ENCODE measurements at places on chromosomes 16 and 17. TPM values are rescaled to one million over a fixed set of nuclear protein-coding genes. Genes with fewer than 3 reads are reported as not detected.

DNA sequence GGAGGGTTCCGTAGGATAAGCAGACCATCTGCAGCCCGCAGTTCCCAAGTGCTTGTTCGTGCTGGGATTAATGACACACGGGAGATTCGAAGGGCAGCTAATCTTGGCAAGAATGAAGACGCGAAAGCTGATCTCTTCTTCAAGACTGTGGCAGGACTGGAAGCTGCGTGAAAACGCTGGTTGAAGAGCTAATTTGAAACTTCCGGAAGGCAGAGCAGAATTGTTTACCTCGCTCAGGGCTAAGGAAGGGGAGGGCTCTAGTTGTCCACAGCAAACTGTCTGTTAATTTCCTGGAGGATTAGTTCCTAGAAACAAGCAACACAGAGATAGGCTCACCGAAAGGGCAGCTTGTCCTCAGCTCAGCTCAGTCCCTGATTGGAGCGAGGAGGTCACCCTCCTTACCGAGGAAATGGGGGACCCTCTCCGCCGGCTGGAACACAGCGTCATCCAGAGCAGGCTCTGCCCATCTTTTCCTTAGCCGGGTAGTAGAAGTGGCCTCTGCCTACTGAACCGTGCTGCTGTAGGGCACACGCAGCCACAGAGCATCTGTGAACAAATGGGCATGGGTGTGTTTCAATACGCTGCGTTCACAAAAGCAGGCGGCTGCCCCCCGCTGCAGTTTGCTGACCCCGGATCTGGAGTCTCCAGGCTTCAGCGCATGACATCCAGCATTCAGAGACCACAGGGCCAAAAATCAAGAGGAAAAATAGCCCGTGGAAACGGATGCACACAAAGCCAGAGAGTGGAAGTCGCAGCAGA lies 16.7 kb upstream of the BAIAP2 start:
- peak; percentile 69 for DNase-seq

PRSS8 gene
- total RNA-seq, result not detected

- no peak for DNase-seq
Measured at GRCh38 chr17:76943202-76943601, 75.0 kb downstream of the MGAT5B start.

DNA sequence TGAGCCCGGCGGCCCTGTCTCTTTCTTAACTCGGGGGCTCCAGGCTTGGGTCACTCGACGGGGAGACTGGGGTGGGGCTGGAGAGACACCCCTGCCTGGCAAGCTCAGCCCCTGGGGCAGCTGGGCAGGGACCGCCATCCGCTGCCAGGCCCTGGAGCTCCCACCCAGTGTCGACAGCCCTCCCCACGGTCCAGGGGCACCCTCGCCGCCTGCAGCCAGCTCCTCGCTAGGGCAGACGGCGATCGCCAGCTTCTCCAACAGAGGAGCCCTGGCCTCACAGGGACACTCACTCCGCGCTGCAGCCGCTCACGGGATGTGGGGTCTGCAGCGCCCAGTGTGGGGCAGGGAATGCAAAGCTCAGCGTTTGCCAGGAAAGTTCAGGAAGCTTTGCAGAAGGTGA lies 16.0 kb upstream of the APRT start:
- DNase-seq, result no peak

DNA sequence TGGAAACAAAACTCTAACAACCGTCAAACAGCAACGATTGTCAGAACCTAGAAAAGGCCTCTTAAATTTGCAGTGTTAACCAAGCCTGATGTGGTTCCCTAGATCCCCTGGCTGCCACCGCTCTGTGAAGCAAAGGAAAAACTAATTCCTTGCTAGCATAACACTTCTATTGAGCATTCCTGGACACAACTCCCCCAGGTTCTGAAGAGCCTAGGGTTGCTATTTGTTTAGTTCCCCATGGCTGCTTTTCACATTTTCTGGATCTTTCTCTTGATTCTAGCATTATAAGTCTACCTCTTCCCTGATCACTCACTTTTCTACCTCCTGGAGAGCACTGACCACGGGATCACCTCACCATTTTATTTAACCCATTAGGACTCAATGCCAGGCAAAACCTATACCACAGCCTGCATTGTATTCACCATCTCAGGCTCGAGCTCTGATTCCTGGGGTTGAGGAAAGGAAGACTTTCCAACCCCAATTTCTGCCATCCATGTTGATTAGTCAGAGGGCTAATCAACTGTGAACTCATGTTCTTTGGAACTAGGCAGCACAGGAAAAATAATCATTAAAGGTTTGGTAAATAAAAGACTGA lies 692 bp upstream of the KCNJ16 start:
- DNase-seq, result no peak

- DNase-seq, result no peak
Measured at GRCh38 chr16:47713225-47713595, 252.1 kb downstream of the PHKB start.

- no peak for DNase-seq
Measured at GRCh38 chr16:29643596-29643995, 19.5 kb upstream of the SPN start.

- no peak for DNase-seq
Measured at GRCh38 chr17:73933164-73933766, 270.2 kb upstream of the RPL38 start.

CCL17 gene
- not detected for total RNA-seq

- no peak for DNase-seq
Measured at GRCh38 chr17:7997186-7997585, 5.2 kb upstream of the GUCY2D start.

HAGHL gene
- total RNA-seq, result 18.7 TPM

DNA sequence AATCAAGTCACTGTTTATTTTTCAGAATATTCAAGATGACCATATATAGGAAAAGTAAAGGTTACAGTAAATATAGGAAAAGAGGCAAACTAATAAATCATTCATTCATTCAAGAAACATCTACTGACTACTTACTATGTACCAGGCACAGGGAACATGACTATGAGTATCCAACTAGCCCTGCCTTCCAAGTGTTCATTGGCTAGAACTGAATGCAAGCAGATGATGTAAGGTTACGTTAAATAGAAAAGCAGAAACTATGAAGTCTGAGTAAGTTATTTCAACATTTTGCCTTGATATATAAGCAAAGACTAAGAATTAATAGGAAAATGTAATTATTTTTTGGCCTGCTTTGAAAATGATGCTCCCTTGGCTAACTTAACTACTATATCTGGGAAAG lies 36.7 kb downstream of the SPAG9 start:
- no peak for DNase-seq

All from Right ventricle myocardium inferior (tissue), 1 donor.